ENCODE measurements at places on chromosomes 3 and 15.

DNA sequence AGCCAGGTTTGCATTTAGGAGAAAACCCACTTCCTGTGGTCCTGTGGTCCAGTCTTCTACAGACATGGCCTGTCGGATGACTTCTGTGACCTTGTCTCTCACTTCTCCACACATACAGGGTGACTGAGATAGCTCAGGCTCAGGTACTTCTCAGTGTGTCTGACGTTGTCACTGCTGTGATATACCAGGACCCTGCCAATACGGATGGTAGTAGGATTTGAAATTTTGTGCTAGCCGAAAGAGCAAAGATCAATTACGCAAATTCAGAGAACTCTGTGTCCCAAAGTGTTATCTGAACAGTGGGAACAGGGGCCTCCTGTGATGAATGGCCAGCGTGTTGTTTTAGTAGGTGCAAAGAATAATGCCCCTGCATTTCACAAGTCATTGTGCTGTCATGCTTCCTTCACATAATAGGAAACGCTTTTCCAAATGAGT is 128.9 kb downstream of the MCTP2 start:
- DNase-seq = no peak

DNA sequence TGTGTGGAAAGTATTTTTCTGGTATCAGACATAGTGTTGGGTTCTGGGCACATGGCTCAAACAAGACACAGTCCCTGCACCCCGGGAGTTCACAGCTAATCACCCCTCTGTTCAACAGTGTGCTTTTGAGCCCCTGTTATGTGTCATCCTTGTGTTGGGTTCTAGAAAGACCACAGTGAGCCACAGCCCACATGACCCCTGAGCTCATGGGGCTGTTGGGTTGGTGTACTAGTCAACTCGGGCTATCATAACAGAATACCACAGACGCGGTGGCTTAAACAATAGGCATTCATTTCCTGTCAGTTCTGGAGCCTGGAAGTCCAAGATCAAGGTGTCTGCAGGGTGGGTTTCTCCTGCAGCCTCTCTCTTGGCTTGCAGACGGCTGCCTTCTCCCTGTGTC is 100.0 kb downstream of the DNAJB8 start:
- no peak for DNase-seq

DNA sequence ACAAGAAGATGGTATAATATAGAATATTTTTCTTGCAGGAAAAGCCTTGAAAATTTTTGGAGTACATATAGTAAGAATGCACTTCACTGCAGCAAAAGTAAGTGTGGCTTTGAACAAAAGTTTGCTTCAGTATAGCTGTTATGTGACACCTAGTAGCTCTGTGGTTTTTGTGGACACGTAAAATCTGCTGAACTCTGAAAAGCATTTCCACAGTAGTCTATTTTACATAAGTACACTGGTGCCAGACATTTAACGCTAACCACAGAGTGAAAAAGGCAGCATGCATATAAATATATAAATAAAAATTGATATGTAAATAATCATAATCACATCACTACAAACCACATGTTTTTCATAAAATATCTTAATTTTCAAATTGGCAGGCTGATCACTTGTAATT is 39.8 kb downstream of the CGGBP1 start:
- DNase-seq = no peak

- no peak for DNase-seq
These were observed 30.9 kb downstream of the CDC25A start for GRCh38 chr3:48157202-48157840.

DNA sequence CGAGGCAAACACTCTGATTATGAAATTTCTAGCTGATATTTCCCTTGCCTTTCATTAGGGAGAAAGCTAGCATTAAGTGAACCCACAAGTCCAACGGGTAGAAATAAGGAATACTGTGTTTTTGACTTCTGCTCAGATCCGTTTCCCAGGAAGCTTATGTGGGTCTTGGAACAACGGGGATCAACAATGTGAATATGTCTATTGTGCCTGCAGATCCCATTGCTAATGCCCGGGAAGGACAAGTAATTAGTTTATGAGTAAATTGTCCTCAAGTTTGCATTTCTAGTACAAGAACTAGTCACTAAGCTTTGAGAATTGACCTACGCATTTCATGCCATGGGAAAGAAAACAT is 236.4 kb downstream of the UACA start:
- DNase-seq = no peak

DNA sequence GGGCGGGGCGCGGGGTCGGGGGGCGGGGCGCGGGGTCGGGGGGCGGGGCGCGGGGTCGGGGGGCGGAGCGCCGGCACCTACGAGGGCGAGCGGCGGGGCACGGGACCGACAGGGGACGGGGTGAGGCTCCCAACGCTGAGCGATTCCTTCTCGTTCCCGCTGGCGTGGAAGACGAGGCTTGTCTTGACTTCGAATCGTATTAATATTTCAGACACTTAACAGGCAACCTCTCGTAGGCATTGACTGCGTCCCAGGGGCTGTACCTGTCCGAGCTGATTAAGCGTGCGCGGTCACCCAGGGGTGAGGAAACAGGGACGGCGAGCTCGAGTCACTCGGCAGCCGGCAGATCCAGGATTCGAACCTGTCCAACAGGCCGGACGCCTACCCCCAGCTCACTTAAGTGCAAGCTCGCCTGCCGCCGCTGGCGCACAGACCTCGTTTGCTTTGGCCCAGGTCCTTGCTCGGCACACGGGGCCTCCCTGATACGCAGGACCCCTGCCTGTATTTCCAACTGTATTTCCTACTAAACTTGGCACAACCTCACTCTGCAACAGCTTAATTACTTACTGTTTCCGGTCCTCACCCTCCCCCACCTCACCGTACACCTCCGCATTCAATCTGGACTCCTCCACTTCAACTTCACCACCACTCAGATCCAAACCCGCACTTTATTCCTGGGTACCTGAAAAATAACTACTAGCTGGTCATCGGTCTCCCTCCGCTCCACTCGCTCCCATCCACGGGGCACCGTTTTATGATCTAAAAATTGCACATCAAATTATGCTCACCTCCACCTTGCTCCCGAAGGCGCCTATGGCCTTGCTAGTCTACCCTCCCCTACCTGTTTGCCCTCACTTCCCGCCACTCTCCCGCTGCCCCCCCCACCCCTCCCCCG is 722 bp upstream of the ZXDC start:
- no peak for DNase-seq

DNA sequence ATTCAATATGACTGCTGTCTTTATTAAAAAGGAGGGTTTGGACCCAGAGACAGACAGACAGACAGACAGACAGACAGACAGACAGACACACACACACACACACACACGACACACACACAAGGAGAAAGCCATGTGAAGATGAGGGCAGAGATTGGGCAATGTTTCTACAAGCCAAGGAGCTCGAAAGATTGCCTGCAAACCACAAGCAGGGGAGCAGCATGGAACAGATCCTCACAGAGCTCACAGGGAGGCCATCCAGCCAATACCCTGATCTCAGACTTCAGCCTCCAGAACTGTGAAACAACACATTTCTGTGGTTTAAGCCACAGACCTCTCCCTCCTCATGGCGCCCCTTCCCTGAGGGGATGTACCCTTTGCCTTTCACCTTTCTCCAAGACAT is 35.8 kb upstream of the ABHD2 start:
- DNase-seq = no peak

DNA sequence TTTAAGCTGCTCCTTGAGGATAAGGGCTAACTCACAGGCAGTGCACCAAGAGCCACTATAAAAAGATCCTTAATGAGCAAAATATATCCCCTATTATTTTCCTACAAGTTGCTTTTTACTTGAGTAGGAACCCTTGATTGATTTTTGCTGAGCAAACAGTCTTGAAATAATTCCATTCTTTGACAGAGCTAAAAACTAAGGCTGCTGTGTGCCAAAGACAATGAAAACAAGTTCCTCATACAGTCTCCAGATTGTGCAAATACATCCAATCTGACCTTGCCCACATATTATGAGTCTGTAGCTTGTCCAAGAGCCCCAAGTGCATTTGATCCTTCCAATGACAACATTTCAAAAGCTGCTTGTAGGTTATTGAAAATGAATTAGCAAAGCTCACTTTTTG is 15.0 kb downstream of the PRKAR2A start:
- DNase-seq = no peak

GRCh38 chr3:37903734-37904133 is 42.1 kb downstream of the CTDSPL start:
- DNase-seq = no peak

DNA sequence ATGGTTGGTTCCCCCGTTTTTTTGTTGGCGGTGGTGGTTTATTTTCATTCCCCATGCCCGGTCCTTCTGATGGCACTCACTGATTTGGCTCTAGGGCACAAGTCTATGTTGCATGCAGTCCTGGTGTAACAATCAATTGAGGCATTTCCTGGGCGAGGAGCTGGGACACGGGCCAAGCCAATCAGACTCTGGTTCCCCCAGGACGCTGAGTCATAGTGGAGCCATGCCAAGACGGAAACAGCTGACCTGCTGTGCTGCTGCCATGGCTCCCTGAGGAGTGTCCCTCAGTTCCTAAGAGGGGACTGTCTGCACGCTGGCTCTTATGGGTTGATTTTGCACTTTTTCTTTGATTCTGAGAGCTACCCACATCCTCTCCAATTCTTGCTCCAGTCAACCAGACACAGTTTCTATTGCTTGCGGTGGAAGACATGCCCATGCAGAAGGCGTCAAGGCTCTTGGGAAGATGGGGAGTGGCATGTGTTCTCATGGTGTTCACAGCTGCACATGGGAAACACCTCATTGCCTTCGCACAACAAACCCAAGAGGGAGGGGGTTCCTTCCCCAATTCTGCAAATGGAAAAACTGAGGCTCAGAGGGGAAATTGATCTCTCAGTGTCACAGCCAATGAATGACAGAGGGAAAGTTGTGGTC is 28.3 kb upstream of the ALDH1L1 start:
- peak; percentile 87 for DNase-seq

DNA sequence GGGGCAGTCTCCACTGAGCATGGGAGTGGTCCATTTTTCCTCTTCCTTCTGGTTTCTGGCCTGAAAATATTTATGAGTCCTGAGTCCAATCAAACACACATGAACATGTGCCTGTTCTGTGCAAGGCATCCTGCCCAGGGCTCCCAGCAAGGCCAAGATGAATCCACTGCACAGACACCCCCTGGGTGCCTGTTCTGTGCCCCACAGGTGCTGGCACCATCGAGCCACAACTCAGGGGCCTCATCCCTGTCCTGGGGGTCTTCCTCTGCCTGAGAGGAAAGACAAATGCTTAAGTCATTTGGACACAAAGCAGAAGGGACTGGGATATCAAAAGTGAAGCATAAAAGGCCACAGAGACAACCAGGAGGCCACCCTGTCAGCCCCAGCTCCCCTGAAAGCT is 87.4 kb upstream of the IQSEC1 start:
- DNase-seq = no peak

GRCh38 chr15:40955930-40956540 is 2.8 kb downstream of the CHAC1 start:
- DNase-seq = no peak

DNA sequence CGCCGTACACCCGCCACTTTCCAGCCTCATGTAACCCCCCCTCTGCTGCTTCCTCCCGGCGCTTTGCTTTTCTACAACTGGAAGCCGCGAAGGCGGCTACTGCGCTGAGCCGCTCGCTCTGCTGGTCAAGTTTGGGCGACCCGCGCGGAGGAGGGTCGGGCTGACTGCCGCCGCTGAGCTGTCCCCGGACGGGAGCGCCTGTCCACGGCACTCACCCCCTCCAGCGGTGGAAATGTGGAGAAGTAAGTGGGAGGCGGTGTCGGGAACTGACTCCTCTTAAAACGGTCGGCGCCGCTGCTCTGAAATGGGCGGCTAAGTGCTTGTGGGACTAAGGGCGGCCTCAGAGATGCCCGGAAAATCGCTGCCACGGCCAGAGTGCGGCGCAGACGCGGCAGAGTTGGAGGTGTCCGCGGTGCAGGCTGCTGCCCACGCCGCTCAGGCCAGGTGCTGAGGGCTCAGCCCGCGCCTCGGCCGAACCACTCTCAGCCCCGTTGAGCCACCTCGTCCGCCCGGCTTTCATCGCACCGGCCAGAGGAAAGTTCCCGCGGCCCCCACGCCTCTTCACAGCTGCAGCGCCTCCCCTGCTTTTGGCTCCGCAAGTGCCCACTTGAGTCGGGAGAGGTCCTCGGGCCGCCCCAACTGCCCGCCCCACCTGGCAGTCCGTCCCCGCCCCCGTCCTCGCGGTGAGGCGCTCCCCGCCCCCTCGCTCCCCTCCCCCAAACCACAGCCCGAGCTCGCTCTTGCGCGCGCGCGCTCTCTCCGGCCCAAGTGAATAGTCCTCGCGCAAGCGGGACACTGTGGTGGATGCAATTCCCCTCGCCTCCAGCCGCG is at the start of gene EPHA6:
EPHA6 (plus strand) TSS at position 775 of the 831 bp plus-strand sequence.
- DNase-seq = no peak

- DNase-seq = no peak
These were observed 16.2 kb upstream of the RPL24 start for GRCh38 chr3:101702726-101703125.

GRCh38 chr3:4926892-4927291 is 52.3 kb upstream of the BHLHE40 start:
- DNase-seq = no peak

GRCh38 chr3:105362021-105362665 is 4.6 kb upstream of the ALCAM start:
- DNase-seq = no peak

DNA sequence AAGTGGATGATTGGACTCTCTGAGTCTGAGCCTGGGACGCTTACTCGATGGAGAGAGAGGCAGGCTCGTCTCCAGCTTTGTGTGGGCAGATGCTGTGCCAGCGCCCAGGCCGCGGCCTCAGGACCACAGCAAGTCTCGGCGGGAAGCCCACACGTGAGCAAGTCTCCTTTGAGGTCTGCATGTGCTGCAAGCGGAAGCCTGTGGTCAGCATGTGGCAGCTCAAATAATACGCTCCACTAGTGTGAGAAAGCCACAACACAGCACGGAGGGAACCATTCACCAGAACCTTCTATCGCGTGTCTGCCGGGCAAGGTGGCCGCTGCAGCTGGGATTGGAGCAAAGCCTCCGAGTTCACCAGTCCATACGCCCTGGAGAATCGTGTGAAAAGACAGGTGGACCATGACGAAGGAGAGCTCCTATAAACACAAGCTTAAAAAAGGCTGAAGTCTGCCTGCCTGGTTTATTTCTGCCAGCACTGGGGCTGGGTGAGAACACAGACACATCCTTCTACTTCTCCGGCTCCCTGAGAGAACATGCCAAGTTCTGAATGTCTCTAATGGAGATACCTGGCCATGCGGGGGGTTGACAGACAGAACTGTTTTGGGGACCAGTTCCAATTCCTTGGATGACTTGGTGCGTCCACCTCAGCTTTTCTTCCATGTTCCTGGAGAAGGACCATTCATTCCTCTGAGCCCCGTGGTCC is 82.0 kb upstream of the LRIG1 start:
- no peak for DNase-seq

DNA sequence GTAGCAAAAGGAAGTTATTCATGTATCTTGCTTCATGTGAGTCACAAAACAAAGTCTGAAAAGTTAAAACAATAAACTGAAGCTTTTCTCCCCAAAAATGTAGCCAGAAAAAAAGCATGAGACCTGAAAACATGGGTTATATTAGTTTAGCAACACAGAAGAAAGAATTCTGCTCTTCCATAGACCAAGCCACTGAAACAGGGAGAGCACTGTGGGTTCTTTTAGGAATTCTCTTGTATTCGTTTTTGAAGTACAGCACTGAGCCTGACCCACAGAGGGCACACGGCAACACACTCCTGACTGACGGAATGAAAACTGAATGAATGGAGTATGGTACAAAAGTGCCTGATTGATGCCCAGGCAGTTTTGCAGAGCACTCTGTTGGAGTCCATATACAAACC is 66.6 kb downstream of the TM4SF4 start:
- DNase-seq = no peak

- no peak for DNase-seq
These were observed 48.3 kb downstream of the PRTG start for GRCh38 chr15:55694652-55695150.

- no peak for DNase-seq
These were observed 4.5 kb upstream of the ZNF280D start for GRCh38 chr15:56737791-56738190.
